Panc1 (cell line): ENCODE measurements at places on chromosomes 6 and 20. TPM values are rescaled to one million over a fixed set of nuclear protein-coding genes. Genes with fewer than 3 reads are reported as not detected.

SLC4A11 gene
- 144 TPM for total RNA-seq

HLA-DQA1 gene
- total RNA-seq: 0.39 TPM

VSX1 gene
- total RNA-seq: 0.21 TPM

GABRR1 gene
- total RNA-seq: not detected

LRFN2 gene
- 0.05 TPM for total RNA-seq

TMEM170B gene
- total RNA-seq: 1.3 TPM

MYL9 gene
- 107 TPM for total RNA-seq

KIAA1755 gene
- total RNA-seq: 0.08 TPM

SFT2D1 gene
- 54.1 TPM for total RNA-seq

FERMT1 gene
- total RNA-seq: 0.95 TPM

SAYSD1 gene
- 17.0 TPM for total RNA-seq

ADGRB3 gene
- 0.10 TPM for total RNA-seq

PET117 gene
- total RNA-seq: 14.6 TPM

NOX3 gene
- not detected for total RNA-seq

SEMG1 gene
- total RNA-seq: not detected

PCSK2 gene
- not detected for total RNA-seq

CTSZ gene
- 113 TPM for total RNA-seq

ZKSCAN8 gene
- total RNA-seq: 18.4 TPM

LGSN gene
- total RNA-seq: not detected

LIN28B gene
- 5.8 TPM for total RNA-seq

IL20RA gene
- total RNA-seq: not detected

HLA-DOB gene
- total RNA-seq: 0.39 TPM

GHRH gene
- total RNA-seq: not detected

TMEM217 gene
- 4.0 TPM for total RNA-seq

C6orf15 gene
- not detected for total RNA-seq

HLA-DQA2 gene
- total RNA-seq: not detected

TDP2 gene
- 33.6 TPM for total RNA-seq

CST2 gene
- not detected for total RNA-seq

WFDC10A gene
- not detected for total RNA-seq

UST gene
- total RNA-seq: 0.15 TPM

IL17F gene
- total RNA-seq: not detected

GINS1 gene
- total RNA-seq: 36.0 TPM

LINC00237 gene
- not detected for total RNA-seq

ANGPT4 gene
- not detected for total RNA-seq

SYNJ2 gene
- 70.0 TPM for total RNA-seq

POLR1C gene
- total RNA-seq: 65.1 TPM
